Muscle of leg (tissue), 16 donors: ENCODE measurements at places on chromosomes 7 and 10. TPM values are rescaled to one million over a fixed set of nuclear protein-coding genes. Genes with fewer than 3 reads are reported as not detected.

Gene LRRC18
- 0.18 TPM for total RNA-seq

Gene IFIT1B
- 1.1 TPM for total RNA-seq

Gene CPED1
- total RNA-seq, result 26.6 TPM

Gene FGFBP3
- total RNA-seq, result 0.84 TPM

Gene SUGCT
- total RNA-seq, result 6.1 TPM

Gene GPRIN2
- 0.13 TPM for total RNA-seq

Gene OR6V1
- not detected for total RNA-seq

Gene HOXA7
- total RNA-seq, result 3.9 TPM

Gene TSPAN33
- total RNA-seq, result 23.9 TPM

Gene SAMD9
- total RNA-seq, result 6.1 TPM

Gene CUZD1
- total RNA-seq, result 1.0 TPM

Gene ANKRD7
- total RNA-seq, result 0.62 TPM

Gene FASTK
- total RNA-seq, result 65.2 TPM

Gene GIMAP5
- total RNA-seq, result 11.6 TPM

Gene BAMBI
- 8.9 TPM for total RNA-seq

Gene PKD2L1
- total RNA-seq, result 0.04 TPM

Gene PAOX
- total RNA-seq, result 3.4 TPM

Gene NUDT13
- total RNA-seq, result 2.0 TPM

Gene ZNF503
- 3.6 TPM for total RNA-seq

Gene ZPBP
- total RNA-seq, result not detected

Gene TRIM8
- 35.2 TPM for total RNA-seq

Gene PCLO
- total RNA-seq, result 0.27 TPM

Gene GPR22
- total RNA-seq, result 0.04 TPM

Gene CPN1
- total RNA-seq, result 0.09 TPM

Gene PNLIPRP3
- 0.04 TPM for total RNA-seq

Gene GLUD1
- 83.0 TPM for total RNA-seq

Gene DENND2A
- 23.9 TPM for total RNA-seq

Gene PDE6C
- total RNA-seq, result not detected

Gene HMX3
- not detected for total RNA-seq

Gene THSD7A
- 3.8 TPM for total RNA-seq

Gene UTF1
- not detected for total RNA-seq

Gene SH2B2
- total RNA-seq, result 4.4 TPM

Gene CASP2
- 12.1 TPM for total RNA-seq

Gene MET
- 19.6 TPM for total RNA-seq

Gene AKR1C4
- total RNA-seq, result not detected

Gene UPP1
- total RNA-seq, result 0.71 TPM

Gene PON1
- 0.31 TPM for total RNA-seq

Gene DGKI
- total RNA-seq, result 1.4 TPM

Gene STEAP4
- 4.8 TPM for total RNA-seq

Gene TACC2
- 53.6 TPM for total RNA-seq

Gene MICU1
- 73.6 TPM for total RNA-seq

Gene HPS1
- total RNA-seq, result 9.7 TPM

Gene ACTL6B
- total RNA-seq, result not detected

Gene CNNM1
- total RNA-seq, result 0.04 TPM

Gene PRXL2A
- total RNA-seq, result 77.6 TPM

Gene TFPI2
- total RNA-seq, result 3.9 TPM

Gene TEX47
- total RNA-seq, result not detected

Gene ZNF746
- 7.4 TPM for total RNA-seq

Gene EVX1
- not detected for total RNA-seq

Gene CTBP2
- total RNA-seq, result 36.8 TPM

Gene SEMA3C
- 270 TPM for total RNA-seq

Gene ERVW-1
- 0.40 TPM for total RNA-seq

Gene TCERG1L
- 0.04 TPM for total RNA-seq

Gene DNAJC12
- 8.5 TPM for total RNA-seq

Gene ASB13
- 8.0 TPM for total RNA-seq

Gene MGAM2
- under 0.01 TPM for total RNA-seq
